T-helper 9 cell (primary cell): ENCODE measurements at places on chromosomes 3 and 15.

DNA sequence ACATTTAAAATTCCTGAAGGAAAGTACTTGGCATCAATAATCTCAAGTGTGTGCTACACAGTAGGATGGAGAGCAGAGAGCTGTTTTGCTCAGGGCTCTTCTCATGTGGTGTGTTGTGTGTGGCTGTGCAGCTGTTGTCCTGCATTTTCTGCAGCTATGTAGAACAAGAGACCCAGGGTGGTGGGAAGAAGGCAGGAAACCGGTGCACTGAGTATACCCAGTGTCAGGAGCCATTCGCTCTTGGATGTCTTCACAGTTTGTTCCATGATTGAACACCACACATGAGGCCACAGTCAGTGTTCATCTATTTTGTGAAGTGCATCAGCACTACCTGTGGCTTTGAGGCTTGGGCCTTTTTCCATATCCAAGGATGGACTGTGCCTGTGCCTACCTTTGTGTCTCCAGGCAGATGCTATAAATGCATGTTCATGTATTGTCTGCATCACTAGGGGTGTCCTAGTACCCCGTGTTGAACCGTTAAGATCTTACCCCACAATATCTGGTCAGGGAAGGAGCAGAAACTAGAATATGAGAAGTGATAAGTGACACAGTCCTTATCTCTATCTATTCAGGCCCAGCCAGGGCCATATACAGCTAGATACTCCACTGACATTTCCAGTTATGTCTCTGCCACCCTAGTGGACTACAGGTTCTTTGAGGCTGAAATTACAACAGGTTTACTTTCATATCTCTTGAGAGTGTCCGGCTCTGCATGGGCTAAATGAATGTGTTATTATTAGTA lies 194.3 kb downstream of the NR2F2 start:
- DNase-seq: no peak

DNA sequence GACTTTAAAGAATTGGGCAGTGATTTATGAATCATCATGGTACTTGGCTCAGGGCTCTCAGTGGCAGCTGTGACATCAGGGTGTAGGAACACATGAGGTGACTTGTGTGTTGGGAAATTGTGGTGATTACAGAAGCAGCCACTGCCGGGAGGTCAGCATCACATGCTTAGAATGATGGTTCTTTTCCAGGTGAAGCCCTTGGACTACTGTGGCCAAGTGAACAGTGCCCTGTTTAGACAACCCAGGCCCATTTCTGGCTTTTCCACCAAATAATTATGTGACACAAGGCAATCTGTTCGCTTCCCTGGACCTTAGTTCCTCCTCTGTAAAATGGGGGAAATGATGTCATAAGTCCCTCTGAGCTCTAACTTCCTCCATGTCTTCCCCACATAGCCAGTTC lies 139.7 kb upstream of the ROPN1 start:
- no peak for DNase-seq

DNA sequence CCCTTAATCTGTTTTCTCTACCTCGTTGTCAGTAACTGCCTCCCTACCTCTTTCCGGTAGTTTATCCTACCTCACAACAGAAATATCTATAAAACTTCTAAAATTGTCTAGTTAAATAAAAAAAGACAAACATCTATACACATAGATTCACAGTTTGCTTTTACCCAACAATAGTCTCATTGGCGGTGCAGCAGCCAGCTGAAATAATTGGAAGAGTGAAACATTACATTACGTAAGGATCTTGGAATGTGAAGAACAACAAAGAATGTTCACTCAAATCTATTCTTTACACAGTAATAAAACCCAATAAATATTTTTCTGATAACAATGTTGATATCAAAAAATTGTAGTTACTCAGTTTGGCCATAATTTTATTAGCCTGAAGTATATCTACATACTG lies 115.5 kb upstream of the ARPP21 start:
- no peak for DNase-seq

DNA sequence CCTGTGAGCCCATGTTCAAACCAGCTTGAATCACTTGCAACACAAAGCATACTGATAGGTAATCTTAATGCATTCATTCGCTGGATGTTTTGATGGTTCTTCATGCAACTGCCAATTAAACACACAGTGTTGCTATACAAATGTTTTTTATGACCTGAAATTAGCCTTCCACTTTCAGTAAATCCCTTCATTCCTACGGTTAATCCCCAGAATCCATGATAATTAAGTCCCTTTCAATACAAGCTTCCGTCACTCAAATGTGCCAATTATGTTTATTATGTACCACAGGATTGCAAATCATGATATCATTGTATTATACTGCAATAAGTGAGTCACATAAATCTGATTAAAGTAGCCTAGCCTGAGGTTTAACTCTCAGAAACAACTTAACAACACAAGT lies 14.5 kb upstream of the LYZL4 start:
- no peak for DNase-seq

DNA sequence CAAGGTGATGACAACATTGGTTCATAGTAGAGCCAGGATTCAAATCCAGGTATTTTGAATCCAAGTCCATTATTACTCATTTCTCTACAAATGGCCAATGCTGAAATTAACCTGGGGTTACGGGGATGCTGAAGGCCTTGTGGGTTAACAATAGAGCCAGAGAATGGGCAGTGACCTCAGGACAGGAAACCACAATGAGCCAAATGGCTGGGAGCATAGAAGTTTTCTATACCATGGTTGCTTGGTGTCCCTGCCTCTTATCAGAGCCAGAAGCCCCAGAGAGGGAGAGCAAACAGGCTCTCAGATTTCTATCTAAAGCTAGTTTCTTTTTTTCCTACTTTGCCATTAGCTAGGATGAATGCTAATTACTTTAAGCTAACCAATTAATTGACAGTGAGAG lies 82.3 kb downstream of the TNIK start:
- no peak for DNase-seq

DNA sequence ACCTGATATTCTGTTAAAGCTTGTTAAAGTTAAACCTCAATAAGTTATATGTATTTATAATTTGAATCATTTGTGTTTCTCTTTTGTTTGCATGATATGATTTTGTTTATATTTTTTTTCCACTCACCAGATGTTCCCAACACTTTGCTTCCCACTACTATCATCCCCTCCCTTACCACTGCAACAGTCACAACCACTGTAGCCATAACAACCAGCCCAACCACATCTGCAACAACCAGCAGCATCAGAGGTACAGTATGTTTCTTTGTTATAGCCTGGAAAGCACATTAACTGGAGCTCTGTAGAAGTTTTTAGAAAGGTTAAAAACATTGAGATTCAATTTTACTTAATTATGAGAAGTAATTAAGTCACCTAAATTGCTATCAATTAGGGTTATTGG lies 1011.9 kb downstream of the VGLL3 start:
- no peak for DNase-seq

DNA sequence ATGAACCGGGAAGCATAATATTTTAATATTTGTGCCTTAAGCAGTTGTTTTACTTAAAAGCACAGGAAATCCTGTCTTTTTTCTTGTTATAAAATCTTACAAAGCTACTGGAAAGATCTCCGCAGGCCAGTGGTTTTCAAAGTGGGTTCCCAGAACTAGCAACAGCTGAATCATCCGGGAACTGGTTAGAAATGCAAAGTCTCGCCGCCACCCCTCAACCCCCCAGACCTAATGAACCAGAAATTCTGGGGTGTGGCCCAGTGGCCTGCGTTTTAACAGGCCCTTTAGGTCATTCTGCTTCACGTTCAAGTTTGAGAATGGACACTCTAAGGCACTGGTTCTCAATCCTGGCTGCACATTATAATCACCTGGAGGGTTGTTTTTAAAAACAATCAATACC lies 74.7 kb downstream of the PDZRN3 start:
- no peak for DNase-seq

- DNase-seq: no peak
These were observed 28.3 kb downstream of the PLXND1 start for GRCh38 chr3:129577925-129578786.

- no peak for DNase-seq
These were observed 2.1 kb downstream of the PDIA3 start for GRCh38 chr15:43748376-43748775.

DNA sequence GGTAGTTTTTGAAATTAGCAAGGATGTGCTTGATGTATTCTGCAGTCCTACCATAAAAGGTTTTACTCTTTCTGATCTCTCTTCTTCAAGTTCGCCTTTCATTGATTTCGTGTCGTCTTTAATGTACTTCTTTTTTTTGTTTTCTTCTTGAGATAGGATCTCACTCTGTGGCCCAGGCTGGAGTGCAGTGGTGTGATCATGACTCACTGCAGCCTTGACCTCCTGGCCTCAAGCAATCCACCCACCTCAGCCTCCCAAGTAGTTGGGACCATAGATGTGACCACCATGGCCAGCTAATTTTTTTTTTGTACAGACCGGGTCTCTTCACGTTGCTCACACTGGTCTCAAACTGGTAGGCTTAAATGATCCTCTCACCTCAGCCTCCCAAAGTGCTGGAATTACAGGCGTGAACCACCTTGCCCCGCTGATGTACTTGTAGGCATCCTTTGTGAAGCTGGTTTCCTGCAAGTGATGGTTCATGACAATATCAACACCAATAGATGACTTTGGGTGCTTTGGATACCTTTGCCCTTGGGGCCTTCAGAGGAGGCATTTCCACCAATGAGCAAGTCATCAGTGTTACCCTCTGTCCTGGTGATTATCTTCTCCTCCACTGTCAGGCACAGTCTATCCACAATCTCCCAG lies 28.9 kb upstream of the RNF7 start:
- DNase-seq: no peak

DNA sequence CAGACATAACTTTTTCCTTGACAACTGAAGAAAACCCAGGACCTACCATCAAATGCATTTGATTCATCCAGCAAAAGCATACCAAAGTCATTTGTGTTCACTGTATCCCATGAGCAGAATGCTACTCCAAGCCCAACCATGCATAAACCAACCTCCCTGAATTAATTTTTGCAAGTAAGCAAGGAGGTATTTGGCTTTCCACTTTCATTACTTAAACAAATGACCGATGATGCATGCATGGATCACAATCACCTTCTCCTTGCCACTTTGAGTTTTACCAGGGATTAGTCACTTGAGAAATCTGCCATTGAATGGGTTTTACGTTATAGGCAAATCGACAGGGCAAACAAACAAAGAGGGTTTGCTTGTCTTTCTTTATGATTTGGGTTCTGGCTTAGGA lies 214.8 kb downstream of the FMN1 start:
- no peak for DNase-seq

- DNase-seq: no peak
These were observed 188.4 kb downstream of the SATB1 start for GRCh38 chr3:18236726-18237125.

- no peak for DNase-seq
These were observed 57.2 kb downstream of the BFSP2 start for GRCh38 chr3:133457025-133457424.

DNA sequence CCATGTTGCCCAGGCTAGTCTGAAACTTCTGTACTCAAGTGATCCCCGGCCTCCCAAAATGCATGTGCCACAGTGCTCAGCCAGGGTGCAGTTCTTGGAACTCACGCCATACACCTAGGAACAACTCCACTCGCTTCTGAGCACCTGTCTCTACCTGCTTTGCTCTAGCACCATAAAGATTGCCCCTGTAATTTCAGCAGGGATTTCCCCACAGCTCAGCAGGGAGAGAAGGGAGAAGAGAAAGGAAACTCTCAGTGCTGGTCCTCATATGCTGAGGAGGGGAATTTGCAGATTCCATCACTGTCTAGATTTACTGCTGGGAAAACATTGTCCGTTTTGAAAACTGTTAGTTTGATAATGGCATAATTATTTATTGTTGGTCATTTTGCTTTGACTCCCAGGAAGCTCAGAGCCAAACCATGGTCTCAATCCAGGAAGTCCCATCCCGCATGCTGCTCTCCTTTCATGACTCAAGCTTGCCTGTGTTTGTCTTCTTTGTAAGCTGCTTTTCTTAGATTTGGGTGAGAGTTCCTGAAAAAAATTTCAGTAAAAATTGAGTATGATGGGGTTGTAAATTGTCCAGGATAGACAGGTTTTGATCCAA lies 24.2 kb downstream of the TRIM71 start:
- no peak for DNase-seq

GRCh38 chr15:101318839-101319238 lies 23.8 kb upstream of the SNRPA1 start:
- no peak for DNase-seq

- DNase-seq: no peak
These were observed 718.6 kb upstream of the NECTIN3 start for GRCh38 chr3:110352841-110353604.

- DNase-seq: no peak
These were observed 8.2 kb downstream of the ZPLD1 start for GRCh38 chr3:102443021-102443420.

GRCh38 chr3:30524357-30525040 lies 81.9 kb upstream of the TGFBR2 start:
- no peak for DNase-seq

GRCh38 chr3:37016903-37017302 lies 23.6 kb downstream of the MLH1 start:
- no peak for DNase-seq

DNA sequence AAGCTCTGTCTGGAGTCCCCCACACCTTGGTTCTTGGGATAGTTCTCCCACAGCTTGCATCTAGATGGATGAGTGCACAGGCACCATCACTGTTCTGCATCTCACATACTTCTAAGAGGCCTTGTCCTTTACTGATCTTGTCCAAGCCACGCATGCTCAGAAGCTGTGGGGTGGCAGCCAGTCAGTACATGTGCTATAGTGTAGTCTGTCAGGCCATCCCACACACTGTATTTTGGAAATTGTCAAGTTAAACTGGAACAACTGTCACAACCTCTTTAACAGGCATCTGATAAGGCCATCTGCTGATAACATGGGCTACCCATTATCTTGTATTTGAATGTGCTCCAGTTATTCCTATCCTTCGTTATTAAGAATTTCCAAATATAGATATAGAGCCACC lies 296.5 kb upstream of the AZI2 start:
- no peak for DNase-seq

DNA sequence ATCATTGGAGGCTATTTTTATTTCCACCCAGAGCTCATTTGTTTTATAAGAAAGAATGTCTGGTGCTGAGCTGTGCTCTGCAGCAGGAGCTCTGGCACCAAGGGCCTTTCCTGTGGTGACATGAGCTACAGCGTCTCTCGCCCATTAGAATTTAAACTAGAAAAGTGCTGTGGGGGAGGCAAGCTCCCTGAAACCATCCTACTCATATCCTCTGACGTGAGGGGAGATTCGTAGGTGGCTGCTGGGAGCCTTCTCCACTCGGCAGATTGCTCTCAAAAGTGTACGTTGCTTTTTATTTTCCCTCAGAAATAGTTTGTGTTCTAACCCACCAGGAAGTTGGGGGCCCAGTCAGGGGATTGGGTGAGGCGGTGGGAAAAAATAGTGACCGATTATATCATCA lies 76.3 kb upstream of the ARHGEF3 start:
- no peak for DNase-seq

GRCh38 chr3:36700537-36701248 lies 63.7 kb downstream of the DCLK3 start:
- DNase-seq: peak; percentile 1

GRCh38 chr15:98519767-98520550 lies 128.4 kb upstream of the IGF1R start:
- no peak for DNase-seq

- DNase-seq: no peak
These were observed 773.1 kb upstream of the NR2F2 start for GRCh38 chr15:95557226-95558046.
